ENCODE measurements at places on chromosomes 1 and 21.

DNA sequence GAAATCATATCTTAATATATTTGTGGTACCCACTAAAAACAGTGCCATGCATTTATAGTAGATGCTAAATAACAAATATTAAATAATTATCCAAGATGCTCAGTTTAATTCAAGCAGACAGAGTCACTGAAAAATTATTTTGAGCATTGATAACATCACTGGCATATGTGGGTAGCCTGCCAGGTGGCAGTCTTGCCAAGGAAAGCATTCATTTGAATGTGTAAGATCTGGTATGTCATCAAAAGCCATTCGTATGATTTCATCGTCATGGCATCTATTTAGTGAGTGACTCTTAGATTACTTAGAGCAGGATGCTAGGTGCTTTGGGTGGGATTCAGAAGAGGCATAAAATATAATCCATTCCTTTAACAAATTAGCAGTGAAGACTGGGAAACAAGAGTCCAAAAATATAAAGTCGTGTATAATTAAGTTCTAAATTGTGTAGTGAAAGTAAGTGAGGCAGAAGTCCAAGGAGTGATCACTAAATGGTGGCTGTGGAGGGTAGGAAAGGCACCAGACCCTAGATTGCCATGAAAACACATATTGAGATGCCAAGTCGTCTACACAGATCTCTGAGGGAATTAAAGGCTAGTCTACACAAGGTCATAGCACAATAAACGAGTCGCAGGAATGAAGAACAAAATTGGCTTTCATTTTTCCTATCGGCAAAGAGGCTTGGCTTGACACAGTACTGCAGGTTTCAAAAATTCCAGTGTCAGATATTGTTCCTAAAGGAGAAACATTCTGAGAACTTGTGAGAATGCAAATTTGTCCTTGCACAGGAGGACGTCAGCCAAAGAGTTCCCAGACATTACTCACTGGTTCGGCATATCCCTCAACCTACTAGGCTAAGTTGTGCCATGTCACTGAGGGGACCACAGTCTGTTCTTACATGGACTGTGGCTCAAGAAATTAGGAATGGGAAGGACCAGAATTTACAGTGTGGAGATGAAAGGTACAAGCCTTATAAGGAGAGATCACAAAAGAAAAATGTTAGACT, 130.8 kb downstream of the LYPLAL1 start:
- DNase-seq = no peak

DNA sequence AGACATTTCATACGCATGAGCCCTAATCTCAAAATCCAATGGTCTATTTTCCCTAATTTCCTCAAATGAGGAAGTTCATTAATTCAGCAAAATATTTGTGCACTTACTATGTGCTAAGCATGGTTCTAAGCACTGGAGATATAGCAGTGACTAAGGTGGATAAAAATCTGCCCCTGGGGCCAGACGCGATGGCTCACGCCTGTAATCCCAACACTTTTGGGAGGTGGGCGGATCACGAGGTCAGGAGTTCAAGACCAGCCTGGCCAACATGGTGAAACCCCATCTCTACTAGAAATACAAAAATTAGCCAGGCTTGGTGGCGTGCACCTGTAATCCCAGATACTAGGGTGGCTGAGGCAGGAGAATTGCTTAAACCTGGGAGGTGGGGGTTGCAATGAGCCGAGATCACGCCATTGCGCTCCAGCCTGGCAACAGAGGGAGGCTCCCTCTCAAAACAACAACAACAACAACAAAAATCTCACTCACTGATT, 4.3 kb upstream of the MIIP start:
- no peak for DNase-seq

- no peak for DNase-seq
Observed at GRCh38 chr1:232011961-232012360, 385.4 kb downstream of the DISC1 start.

- peak; percentile 42 for DNase-seq
Observed at GRCh38 chr21:31364253-31364945, 20.3 kb upstream of the TIAM1 start.

GRCh38 chr1:151644001-151644400, 32.2 kb downstream of the SNX27 start:
- no peak for DNase-seq

GRCh38 chr1:9766759-9767442, 56.9 kb downstream of the CLSTN1 start:
- DNase-seq = no peak

- no peak for DNase-seq
Observed at GRCh38 chr1:198751741-198752140, 112.9 kb downstream of the PTPRC start.

DNA sequence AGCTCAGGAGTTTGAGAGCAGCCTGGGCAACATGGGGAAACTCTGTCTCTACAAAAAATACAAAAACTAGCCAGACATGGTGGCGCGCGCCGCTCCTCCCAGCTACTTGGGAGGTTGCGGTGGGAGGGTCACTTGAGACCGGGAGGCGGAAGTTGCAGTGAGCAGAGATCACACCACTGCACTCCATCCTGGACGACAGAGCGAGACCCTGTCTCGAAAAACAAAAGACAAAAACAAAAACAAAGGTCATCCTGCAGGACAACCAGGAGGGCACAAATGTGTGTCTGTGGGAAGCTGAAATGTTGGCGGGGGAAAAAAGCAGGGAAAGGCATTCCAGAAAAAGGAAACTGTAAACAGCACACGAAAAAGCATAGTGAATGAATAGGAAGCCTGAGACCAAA, 104.1 kb upstream of the HNRNPU start:
- DNase-seq = no peak

DNA sequence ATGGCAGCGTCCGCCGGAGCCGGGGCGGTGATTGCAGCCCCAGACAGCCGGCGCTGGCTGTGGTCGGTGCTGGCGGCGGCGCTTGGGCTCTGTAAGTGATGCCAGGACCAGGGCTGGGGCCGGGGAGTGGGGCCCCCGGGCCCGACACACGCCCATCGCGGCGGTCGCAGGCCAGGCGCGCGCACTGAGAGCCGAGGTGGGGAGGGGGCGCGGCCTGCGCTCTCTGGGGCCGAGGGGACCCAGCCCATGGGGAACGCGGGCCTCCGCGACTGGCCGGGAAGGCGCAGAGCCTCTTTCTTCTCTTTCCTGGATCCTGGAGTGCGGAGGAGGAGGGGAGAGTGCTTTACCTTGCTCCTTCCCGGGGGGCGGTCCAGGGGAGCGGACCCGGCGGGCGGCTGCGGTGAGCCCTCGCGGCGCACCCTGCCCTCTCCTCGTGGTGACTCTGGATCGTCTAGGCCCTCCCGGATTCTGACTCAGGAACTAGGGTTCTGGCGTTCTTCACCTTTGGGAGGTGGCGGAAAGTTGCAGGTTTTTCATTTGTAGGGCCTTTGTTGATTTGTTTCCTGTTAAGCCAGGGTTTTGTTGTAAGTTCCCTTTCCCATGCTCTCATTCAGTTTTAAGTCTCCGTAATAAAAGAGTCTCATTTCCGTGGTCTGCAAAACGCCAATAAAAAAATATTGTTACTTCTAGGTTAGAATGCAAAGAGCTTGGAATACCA, 529 bp downstream of the MPZL1 start:
- peak; percentile 54 for DNase-seq

DNA sequence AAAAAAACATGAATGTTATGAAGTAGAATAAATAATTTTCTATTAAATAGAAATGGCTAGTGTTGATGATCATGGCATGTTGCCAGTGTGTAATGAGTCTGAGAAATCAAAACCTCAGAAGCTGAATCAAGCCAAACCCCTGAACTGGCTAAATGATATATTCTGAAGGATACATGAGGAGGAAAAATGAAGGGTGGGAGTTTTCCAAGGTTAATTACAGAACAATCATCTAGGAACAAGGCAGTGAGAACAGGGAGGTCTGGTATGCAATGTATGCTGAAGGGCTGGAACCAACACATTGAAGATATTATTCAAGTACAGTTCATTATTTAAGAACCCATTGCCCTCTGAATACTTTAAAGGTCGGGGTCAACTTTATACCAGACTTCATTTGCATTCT, 309.1 kb upstream of the NRIP1 start:
- no peak for DNase-seq

GRCh38 chr1:8862528-8862927, 16.0 kb downstream of the ENO1 start:
- peak; percentile 56 for DNase-seq

GRCh38 chr1:198778049-198778448, 139.2 kb downstream of the PTPRC start:
- DNase-seq = no peak

DNA sequence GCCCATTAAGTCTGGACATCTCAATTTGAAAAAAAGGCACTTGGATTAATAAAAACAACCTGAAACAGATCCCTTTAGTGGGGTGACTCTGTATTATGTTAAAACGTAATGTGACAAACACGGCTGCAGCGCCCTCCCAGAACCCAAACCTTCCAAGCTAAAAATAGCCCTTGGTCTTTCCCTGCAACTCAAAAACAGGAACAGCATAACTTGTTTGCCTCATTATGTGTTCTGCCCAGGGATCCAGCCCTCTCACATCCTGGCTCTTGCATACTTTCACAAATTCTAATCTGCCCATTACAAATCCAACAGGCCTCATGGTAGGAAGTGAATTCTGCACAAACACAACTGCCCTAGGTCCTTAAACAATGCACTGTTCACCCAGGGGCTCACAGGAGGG, 94.7 kb upstream of the GADD45A start:
- DNase-seq = no peak

DNA sequence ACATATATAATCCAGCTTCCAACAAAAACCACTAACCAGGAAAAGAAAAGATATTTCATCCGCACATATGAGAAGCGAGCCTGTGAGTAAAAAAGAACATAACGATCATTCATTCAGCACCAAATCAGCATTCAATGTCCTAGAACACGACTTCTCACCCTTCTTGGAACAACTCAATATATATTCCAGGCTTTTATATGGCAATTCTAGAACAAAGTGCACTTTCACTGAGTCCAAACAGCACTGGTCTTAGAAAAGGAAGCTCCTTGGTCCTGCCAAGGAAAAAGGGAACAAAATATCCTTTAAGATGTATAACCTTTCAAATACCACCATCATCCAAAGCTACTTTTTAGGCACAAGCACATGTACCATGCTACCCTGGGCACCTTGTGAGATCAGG, 44.5 kb downstream of the RPL5 start:
- DNase-seq = no peak

DNA sequence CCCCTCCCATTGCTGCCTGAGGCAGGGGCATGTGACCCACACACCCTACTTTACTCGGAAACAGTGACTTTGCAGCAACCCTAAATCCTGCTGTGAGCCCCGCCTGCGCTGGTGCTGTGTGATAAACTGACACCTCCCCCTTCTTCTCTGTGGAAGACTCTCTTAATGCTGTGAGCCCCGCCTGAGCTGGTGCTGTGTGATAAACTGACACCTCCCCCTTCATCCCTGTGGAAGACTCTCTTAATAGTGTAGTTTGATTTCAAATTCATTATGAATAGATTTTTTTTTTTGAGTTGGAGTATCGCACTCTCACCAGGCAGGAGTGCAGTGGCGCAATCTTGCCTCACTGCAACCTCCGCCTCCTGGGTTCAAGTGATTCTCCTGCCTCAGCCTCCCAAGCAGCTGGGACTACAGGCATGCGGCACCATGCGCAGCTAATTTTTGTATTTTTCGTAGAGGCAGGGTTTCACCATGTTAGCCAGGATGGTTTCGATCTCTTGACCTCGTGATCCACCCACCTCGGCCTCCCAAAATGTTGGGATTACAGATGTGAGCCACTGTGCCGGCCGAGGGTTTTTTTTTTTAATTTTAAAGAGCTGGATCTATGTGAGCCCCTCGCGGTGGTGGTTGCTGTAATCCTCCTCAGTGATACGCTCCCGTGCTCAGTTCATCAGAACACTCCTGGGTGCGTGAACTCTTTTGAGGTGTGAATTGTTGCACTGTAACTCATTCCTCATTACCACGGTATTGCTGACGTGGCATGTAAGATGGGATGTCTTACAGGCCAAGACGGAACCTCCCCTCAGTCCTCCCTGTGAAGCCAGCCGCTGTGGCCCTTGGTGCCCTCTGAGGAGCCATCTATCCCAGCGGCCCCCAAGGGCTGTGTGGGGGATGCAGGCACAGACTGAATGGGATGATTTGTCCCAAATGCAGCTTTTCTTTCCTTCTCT, 60.3 kb downstream of the GALNT2 start:
- peak; percentile 63 for DNase-seq

DNA sequence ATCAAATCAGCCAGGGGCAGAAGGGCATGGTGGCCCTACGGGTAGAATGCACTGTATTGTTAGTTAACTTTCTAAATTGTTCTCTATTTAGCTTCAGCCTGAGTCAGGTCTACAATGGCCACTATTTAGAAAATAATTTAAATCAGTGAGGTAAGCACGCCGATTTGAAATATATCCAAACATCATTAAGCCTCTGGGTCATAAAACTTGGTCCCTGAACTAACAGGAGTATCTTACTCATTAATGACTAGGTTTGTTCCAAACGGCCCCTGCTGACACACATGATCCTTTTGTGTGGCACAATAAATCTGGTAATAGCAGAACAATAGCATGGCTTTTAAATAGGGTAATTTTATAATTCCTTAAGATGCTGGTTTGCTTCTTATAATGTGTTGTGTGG, 48.4 kb downstream of the STX6 start:
- no peak for DNase-seq

- no peak for DNase-seq
Observed at GRCh38 chr1:36170643-36171412, 14.9 kb downstream of the MAP7D1 start.

DNA sequence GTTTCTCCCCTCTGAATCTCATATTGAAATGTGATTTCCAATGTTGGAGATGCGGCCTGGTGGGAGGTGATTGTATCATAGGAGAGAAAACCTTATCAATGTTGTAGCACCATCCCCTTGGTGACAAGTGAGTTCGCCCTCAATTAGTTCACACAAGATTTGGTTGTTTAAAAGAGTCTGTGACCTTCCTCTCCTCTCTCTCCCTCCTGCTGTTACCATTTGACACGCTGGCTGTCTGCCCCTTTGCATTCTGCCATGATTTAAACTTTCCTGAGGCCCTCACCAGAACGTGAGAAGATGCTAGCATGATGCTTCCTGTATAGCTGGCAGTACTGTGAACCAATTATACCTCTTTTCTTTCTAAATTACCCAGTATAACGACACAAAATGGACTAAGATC, 730.9 kb upstream of the PRMT6 start:
- DNase-seq = no peak

GRCh38 chr1:98420376-98421084, 241.0 kb upstream of the SNX7 start:
- DNase-seq = no peak

DNA sequence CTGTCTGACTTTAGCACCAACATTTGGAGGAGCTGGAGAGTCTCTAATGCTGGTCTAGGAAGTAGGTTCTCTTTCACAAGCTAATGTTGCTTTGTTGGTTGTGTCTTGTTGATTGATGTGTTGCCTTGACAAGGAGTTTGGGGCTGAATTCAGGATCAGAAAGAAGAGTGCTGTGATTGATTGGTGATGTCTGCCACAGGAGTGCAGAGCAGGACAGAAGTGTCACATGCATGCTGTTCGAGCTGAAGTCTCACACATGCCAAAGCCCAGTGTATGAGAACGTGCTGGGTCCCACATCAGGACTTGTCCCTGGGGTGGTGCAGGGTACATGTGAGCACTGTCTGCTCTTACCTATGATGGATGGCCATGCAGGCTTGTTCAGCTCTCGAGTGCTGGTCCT, 694.4 kb downstream of the MATN1 start:
- no peak for DNase-seq

All from stimulated activated naive CD8-positive, alpha-beta T cell treated with anti-CD3 and anti-CD28 coated beads, Interleukin-15, Interleukin-2, amounts not matched to agents 100 U/mL and 50 U/mL, for 24 hours (primary cell).